ENCODE measurements at places on chromosomes 3 and 15.

GRCh38 chr3:30290479-30290878, 315.9 kb upstream of the TGFBR2 start:
- DNase-seq = no peak

DNA sequence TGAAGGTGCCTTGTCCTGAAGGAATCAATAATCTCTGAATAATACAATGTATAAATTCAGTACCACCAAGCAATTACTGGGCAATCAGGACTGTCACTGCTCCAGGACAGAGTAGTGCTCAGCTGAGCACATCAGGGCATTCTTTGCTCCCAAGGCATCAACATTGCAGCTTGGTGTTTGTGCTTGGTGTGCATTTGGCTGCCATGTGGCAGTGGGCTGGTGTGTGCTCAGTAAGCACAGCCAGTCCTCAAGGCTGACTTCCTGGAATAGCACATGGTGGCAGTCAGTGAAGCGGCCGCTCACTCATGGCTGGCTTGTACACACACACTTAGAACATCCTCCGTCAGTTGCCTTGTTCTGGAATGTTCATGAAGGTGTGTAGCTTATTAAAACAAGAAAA, 217.0 kb downstream of the EPHB1 start:
- no peak for DNase-seq

DNA sequence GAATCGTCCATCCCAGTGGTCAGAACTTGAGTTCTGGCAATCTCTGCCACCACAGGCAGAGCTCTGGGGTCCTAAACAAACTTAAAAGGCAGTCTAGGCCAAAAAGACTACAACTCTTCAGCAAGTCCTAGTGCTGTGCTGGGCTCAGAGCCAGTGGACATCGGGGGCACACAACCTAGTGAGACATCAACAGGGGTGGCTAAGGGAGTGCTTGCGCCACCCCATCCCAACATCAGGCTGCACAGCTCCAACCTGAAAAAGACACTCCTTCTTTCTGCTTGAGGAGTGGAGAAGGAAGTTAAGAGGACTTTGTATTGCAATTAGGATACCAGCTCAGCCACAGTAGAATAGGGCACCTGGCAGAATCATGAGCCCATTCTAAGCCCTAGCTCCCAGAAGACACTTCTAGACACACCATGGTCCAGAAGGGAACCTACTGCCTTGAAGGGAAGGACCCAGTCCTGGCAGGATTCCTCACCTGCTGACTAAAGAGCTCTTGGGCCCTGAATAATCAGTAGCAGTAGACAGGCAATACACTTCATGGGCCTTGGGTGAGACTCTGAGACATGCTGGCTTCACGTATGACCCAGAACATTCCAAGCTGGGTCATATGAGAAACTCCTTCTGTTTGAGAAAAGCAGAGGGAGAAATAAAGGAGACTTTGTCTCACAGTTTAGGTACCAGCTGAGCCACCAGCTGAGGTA, 72.0 kb downstream of the TFDP2 start:
- no peak for DNase-seq

GRCh38 chr3:190073264-190074008, 47.3 kb downstream of the P3H2 start:
- no peak for DNase-seq

- no peak for DNase-seq
These were observed 84.5 kb upstream of the ATP10A start for GRCh38 chr15:25947323-25948314.

DNA sequence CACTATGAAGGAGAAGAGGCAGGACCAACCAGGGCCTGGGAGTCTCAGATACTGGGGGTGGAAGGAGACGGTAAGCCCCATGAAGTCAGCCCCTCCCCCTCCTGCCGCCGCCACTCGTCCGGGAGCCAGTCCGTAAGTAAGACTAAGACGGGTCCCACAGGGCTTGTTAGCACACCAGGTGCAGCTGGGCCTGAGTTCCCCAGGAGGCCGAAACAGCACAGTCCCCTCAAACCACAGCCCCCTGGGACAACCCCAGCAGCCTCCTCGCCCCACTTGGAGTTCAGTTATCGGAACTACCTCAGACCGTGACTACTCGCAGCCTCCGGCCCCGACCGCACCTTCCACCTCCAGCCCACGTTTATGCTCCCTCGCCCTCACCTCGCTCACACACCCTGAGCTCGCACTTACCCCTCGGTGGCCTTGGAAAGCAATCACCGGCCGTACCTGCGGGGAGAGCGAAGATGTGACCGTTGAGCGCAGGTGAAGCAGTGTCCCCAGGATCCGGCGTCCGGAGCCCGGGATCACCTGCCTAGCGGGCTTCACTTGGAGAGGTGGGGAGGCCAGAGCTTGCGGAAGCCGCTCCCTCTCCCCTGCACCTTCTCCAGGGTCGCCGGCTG, 557 bp downstream of the ELL3 start:
- peak; percentile 47 for DNase-seq
